Effector memory CD8-positive, alpha-beta T cell (primary cell): ENCODE measurements at places on chromosomes 2 and 18.
A peak's percentile ranks its signal among the peaks of the same experiment; 100 is the strongest.

GRCh38 chr2:192029089-192029488 lies 165.6 kb downstream of the TMEFF2 start:
- H3K4me1 ChIP-seq: peaks cover 2% of the 10 kb centered on the region
- peaks cover 3% of the 10 kb centered on the region for H3K36me3 ChIP-seq
- no peak overlapping the region for H3K27ac ChIP-seq
- H3K4me3 ChIP-seq: no peak overlapping the region
- DNase-seq: no peak

DNA sequence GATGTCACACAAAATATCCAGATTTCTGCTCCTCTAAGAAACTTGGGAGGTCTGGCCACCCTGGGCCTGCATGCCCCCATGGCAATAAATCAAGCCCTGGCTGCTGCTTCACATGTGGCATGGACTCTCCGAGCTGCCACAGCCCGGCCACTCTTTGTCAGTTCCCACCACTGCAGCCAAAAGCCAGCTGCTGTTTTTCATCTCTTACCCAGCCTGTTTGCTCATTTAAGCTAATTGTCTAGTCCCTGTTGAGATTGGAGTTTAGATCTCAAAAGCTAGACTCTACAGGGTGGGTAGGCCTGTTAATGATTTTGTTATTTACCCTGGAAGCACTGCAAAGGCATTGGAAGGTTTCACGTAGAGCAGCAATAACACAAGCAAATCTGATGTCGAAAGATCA lies 20.9 kb upstream of the ANXA4 start:
- no peak overlapping the region for H3K27ac ChIP-seq
- H3K4me3 ChIP-seq: no peak overlapping the region
- H3K4me1 ChIP-seq: no peaks in the 10 kb centered on the region
- no peaks in the 10 kb centered on the region for H3K36me3 ChIP-seq
- H3K27me3 ChIP-seq: peaks cover 8% of the 10 kb centered on the region

DNA sequence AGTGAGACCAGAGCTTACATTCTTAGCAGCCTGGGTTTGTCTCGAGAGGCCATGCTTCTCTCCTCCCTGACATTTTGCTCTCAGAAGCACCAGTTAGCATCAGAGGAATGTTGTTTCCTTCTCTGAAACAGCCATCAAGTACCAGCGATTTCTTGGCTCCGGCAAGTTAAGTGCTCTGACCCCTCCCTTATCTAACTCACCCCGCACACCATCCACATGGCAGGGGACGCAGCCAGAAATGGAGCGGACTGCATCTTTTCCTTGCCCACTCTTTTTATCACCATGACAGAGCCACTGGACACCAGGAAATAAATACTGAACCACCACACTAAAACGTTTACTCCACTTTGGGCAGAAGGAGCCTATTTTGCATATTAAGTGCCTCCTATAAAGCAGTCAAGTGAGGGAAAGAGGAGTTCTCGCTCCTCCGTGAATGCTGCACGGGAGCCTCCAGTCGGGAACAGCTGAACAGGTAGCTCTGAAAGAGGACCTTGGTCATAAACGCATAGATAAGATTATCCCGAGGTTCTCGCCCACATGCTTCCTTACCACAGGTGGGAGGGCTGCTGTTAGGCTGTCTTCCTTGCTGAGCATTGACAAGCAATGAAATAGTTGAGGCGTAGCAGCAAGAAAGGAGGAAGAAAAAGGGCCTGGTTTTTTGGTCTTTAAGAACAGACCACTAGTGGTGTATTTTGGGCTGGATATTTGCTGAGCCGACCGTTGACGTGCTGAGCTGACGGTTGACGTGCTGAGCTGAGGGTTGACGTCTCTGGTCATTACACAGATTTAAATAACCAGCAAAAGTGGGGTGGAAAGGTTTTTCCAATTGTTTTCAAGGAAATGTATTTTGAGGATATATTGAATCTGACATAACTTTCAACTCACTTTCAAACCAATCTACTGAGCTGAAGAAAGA lies 71.4 kb upstream of the ITGB6 start:
- H3K36me3 ChIP-seq: peaks cover 56% of the 10 kb centered on the region
- no peak overlapping the region for H3K27ac ChIP-seq
- no peaks in the 10 kb centered on the region for H3K27me3 ChIP-seq

- H3K36me3 ChIP-seq: no peaks in the 10 kb centered on the region
- H3K4me1 ChIP-seq: peaks cover 16% of the 10 kb centered on the region
- no peaks in the 10 kb centered on the region for H3K27me3 ChIP-seq
- no peak for DNase-seq
Measured at GRCh38 chr2:120206022-120206581, 17.1 kb downstream of the TMEM185B start.

DNA sequence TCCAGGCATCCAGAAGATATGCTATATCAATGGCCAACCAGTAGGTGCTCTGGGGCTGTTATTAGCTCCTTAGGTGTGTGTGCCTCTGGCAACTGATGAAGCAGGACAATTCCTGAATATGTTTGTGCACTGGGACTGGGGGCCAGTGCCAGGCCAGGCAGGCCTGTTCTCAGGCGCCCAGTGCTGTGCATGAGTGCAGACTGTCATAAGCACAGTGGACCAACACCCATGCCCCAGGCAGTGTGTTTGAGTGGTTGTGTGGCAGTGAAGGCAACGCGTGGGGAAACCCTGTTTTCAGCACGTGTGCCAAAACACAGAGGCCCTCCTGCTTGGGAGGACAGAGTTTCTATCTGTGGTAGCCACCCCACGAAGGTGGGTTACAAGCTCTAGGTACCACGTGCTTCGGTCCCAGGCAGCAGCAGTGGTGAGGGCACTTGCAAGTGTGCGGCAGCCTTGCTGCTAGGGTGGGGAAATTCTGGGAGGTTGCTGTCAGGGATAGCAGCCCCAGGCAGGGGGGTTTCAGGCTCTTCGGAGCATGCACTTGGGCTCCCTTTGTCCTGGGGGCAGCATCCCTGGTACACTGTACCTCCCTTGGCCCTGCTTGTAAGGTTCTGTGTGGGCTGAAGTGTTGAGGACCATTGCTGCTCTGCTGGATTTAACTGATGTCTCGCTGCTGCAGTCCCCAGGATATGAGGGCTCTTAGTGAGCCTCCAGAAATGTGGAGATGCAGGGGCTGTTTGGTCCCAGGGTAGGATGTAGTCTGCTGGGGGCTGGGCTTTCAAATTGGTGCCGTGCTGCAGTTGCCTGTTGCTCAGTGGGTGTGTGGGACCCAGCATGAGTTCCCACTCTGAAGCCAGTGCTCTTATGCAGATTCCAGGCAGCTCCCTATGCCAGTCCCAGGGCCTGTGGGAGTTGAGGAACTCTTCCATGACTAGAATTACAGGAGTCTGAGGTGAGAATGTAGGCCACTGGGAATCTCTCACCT lies 280.9 kb downstream of the RPRM start:
- DNase-seq: no peak
- no peaks in the 10 kb centered on the region for H3K36me3 ChIP-seq
- no peak overlapping the region for H3K4me3 ChIP-seq
- no peak overlapping the region for H3K27ac ChIP-seq

DNA sequence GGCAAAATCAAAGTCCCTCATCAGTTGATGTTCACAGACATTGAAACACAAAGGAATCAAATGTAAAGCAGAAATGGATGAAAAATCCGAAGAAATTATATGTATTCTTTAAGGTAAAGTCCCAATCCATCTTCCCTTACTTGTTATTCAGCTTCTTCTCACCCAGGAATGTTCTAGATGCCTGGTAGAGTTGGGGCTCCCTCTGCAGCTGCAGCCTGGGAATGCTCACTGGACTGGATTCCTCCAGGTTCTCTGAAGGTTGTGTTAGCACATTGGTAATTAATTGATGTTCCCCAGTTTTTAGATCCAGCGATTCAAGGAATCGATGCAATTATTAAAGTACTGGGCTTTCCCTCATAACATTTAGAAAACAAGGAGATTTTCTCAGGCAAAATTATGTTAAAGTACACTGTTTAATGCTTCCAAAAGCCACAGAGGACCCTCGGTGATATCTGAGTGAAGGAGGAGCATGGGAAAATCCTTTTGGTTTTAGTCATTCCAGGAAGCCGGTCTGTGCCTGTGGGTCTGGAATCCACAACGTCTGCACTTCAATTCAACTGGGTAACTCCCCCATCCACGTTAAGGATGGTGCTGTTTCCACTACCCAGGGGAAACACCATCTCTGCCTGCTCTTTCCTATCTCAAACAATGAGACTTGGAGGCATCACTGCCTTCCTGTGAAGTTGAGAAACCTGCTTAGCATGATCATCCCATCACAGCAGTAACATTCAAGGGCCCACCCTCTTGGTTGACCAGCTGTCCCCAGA lies 22.0 kb downstream of the NTSR2 start:
- no peak overlapping the region for H3K27ac ChIP-seq
- peaks cover 5% of the 10 kb centered on the region for H3K27me3 ChIP-seq
- no peaks in the 10 kb centered on the region for H3K4me1 ChIP-seq
- DNase-seq: no peak
- no peaks in the 10 kb centered on the region for H3K36me3 ChIP-seq
- no peak overlapping the region for H3K4me3 ChIP-seq

DNA sequence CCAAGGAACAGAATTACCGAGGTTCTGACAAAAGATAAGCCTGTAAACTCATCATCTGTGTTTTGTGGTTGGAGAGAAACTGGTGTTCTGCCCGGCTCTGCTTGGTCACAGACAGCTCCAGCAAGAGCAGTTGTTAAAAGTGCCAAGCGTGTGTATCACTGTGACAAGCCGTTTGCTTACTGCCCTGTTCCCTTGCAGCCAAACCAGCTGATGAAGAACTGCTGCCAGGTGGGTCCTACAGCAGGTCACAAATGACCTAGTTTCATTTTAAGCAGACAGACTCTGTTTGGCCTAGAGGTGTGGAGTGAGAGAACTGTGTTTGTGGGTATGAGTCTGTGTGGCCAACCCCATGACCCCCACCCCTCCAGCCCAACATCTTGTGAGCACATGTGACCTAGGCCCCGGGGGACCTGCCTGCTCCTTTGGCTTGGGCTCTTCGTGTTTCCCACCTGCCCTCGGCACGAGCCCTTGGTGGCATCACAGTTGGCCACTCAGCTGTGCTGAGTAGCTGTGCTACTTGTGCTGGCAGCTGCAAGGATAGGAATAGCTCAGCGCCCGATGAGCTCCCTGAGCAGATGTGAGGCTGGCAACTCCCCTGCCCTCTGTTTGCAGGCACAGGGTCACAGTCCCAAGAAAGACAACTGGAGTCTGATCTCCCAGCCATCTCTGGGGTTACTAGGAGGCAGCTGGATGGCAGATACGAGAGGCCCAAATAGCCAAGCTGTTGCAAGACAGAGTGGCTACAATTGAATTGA lies 9.7 kb downstream of the OXER1 start:
- peaks cover 1% of the 10 kb centered on the region for H3K4me1 ChIP-seq
- peaks cover 8% of the 10 kb centered on the region for H3K36me3 ChIP-seq
- H3K27ac ChIP-seq: no peak overlapping the region

GRCh38 chr2:220489121-220489520 lies 861.7 kb downstream of the SLC4A3 start:
- no peak for DNase-seq
- H3K27me3 ChIP-seq: no peaks in the 10 kb centered on the region
- H3K4me3 ChIP-seq: no peak overlapping the region
- H3K4me1 ChIP-seq: no peaks in the 10 kb centered on the region
- no peaks in the 10 kb centered on the region for H3K36me3 ChIP-seq

DNA sequence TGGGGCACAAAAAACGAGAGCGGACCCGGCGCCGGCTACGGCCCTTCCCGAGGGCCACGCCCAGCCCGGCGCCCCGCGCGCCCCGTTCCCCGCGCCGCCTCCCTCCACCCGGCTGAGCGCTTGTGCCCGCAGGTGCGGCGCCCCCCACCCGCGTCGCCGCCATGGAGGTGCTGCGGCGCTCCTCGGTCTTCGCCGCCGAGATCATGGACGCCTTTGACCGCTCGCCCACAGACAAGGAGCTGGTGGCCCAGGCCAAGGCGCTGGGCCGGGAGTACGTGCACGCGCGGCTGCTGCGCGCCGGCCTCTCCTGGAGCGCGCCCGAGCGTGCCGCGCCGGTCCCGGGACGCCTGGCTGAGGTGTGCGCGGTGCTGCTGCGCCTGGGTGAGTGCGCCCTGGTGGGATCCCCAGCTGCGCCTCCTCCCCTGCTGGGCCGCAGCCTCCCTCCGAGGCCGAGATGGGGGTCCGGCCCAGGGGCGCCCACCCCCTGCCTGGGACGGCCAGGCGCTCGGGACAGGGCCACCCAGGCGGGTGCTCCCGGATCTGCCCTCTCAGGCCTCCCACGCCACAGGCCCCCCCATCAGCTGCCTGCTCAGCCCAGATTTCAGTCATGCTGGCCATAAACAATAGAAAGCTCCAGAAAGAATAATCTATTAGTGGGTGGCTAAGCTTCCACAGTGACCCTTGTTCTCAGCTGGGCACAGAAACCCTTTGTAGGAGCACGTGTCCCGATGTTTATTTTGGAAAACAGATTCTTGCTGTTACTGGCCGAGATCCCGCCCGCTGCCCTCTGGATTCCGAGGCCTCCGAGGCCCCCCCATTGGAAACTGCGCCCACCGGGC lies 997 bp downstream of the BOK start:
- H3K27ac ChIP-seq: no peak overlapping the region
- H3K4me1 ChIP-seq: peaks cover 8% of the 10 kb centered on the region
- H3K36me3 ChIP-seq: no peaks in the 10 kb centered on the region
- peak overlapping the region; percentile 68 for H3K4me3 ChIP-seq
- peaks cover 60% of the 10 kb centered on the region for H3K27me3 ChIP-seq

DNA sequence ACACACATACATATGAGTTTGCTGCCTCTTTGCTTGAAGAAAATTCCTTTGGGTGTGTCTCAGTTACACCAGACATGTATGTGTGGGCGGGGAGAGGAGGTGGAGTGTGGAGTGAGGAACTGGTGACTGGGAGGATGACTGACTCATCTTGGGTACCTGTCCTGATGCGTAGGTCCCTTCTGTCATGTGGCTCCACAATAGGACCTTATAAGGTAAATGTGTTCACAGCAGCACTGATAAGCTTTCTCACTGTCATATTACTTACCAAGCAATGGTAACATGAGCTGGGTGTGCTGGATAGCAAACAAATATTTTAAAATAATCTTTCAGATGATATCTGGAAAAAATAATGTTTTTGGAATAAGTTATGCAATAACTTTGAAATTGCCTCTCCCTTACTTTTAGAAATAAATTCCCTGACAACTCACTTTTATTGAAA lies 45.1 kb downstream of the SLC9A2 start:
- no peak for DNase-seq
- H3K4me3 ChIP-seq: no peak overlapping the region
- H3K27me3 ChIP-seq: peaks cover 58% of the 10 kb centered on the region
- H3K27ac ChIP-seq: no peak overlapping the region
- no peaks in the 10 kb centered on the region for H3K36me3 ChIP-seq
- peaks cover 4% of the 10 kb centered on the region for H3K4me1 ChIP-seq
